ENCODE measurements at places on chromosomes 4 and X.

DNA sequence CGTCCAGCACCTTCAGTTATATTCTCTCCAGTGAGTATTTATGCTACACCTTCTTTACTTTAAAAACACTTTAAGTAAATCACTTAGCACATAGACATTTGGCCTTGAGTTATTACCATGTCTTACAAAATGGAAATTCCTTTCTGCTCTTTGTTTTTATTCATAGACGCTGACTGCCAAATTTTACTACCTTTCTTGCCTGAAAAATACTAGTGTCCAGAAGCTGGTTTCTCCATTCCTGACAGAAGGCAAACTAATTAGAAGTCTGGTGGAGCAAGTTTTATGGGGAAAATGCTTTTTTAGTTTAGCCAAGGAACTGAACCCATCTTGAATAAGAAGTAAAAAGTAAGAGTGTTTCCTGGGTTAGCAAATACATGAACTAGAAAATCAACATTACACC lies 65.5 kb downstream of the SPATA18 start:
- no peak for DNase-seq

DNA sequence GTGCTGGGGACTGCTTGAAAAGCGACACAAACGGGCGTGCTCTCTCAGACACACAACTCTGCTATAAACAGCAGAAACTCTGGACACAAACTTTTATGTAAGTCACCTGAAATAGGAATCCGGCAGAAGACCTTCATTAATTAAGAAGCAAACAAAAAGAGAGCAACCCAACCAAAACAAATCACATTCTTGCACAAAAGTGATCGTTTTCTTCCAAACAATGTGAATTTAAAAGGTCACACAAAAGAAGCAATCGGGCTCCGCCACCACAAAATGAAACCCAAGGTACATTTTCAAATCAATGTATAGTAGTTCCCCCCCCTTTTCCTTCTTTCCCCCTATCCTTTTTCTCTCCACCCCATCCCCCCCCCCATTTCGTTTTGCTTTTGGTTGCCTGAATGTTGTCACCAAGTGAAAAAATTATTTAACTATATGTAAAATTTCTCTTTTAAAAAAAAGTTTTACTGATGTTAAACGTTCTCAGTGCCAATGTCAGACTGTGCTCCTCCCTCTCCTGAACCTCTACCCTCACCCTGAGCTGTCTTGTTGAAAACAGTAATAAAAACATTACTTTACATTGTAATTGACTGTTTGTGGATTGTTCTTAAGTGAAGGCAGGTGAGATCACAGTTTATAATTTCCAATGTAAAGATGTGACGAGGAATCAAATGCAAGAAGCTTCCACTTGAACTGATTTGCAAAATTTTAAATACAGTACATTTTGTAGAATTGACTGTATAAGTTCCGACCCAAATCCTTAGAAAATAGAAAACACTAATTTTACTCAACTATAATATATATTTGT lies 2.4 kb downstream of the MAB21L2 start:
- DNase-seq = no peak

DNA sequence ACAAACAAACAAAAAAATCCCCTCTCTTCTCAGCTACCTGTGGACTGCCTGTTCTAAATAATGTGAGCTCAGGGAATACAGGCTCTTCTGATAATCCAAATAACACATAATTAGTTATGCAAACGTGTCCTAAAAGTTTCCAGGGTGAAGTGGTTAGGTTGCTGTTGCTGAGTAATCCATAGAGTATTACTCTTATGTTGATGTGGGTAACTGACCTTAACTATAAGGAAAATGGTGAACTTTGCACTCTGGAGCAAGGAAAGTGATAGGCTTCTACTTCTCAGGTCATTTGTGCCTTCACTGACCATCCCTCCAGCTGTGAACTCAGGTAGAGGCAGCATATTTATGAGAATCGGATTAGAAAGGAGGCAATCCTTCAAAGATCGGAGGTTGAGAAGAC lies 19.9 kb downstream of the MSN start:
- DNase-seq = no peak

DNA sequence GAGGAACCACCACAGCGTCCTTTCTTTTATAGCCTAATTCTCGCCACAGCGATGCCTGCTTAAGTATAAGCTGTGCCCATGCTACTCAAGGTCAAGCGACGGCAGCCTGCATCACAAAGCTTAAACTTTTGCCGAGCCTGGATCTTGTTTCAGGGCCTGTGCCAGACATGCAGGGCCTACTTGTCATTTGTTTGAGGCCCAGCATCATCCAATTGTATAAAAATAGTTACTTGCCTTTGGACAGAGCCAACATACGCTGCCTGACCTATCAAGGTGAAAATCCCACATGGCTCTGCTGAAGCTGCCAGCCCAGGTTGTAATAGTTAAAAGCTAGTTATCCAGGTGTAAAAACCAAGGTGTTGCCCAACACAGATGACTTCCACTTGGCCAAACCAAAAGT lies 107.1 kb downstream of the TMEM131L start:
- DNase-seq = no peak

DNA sequence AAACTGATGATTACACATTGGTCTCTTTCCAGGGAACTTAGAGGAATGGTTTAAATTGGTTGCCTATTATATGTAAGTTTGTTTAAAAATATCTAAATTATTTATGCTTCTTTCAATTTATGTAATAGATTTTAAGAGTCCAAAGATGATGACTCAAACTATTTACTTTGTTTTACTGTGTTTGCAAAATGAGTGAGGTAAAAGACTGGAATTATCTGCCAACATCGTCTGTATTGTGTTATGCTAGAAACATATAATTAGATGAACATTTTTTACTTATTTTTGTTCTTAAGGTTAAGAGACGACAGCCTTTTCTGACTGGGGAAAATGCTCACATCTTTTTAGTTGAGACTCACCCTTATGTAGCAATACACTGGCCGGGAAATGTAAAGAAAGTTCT lies 51.1 kb upstream of the SYTL5 start:
- DNase-seq = no peak

DNA sequence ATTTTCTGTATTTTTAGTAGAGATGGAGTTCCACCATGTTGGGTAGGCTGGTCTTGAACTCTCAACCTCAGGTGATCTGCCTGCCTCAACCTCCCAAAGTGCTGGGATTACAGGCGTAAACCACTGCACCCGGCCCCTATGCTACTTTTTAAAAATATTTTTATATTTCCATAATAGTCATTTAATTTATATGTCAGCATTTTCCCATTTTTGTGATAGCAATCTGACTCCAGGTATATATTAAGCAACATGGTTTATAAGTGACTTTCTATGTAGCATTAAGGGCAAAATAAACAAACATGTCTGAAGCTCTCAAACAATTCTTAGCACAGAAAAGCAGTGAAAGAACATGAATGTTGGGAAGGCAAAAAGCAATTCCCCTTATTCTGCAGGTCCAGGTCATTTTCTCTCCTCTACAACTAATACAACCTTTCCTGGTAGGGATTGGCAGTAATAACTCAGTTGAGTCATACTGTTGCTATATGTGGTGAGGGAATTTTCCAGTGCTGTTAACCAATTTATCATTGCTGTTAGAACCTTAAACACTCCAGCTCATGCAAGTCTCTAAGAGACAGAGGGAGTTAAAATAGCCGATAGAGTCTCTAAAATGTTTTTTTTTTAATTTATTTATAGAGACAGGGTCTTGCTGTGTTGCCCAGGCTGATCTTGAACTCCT lies 24.0 kb downstream of the SMIM14 start:
- DNase-seq = no peak

- no peak for DNase-seq
These were observed 394.0 kb upstream of the TEX13C start for GRCh38 chrX:124925681-124926080.

DNA sequence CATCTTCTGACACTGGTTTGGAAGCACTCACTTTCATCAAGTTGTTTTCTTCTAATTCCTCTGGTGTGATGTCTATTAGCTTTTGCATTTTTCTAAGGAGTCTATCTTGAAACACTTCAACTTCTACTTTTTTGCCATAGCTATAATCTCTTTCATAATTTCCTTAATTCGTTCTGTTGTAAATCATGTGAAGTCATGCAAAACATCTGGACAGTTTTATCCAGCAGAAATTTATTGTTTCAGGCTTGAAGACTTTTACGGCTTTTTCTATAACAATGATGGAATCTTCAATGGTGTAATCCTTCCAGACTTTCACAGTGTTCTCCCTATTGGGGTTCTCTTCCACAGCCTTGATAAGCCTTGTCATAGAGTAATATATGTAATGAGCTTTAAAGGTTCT lies 74.9 kb upstream of the PABPC4L start:
- DNase-seq = no peak

GRCh38 chr4:70946939-70947338 lies 44.8 kb downstream of the MOB1B start:
- DNase-seq = no peak

GRCh38 chr4:78031417-78031950 lies 25.6 kb upstream of the FRAS1 start:
- DNase-seq = no peak

- no peak for DNase-seq
These were observed 307.5 kb upstream of the SLIT2 start for GRCh38 chr4:19944251-19944650.

- no peak for DNase-seq
These were observed 8.4 kb upstream of the C4orf54 start for GRCh38 chr4:99665983-99666382.

- DNase-seq = no peak
These were observed 66.1 kb upstream of the IL15 start for GRCh38 chr4:141570290-141570689.

GRCh38 chrX:45140812-45141211 lies 59.9 kb downstream of the DIPK2B start:
- DNase-seq = no peak

DNA sequence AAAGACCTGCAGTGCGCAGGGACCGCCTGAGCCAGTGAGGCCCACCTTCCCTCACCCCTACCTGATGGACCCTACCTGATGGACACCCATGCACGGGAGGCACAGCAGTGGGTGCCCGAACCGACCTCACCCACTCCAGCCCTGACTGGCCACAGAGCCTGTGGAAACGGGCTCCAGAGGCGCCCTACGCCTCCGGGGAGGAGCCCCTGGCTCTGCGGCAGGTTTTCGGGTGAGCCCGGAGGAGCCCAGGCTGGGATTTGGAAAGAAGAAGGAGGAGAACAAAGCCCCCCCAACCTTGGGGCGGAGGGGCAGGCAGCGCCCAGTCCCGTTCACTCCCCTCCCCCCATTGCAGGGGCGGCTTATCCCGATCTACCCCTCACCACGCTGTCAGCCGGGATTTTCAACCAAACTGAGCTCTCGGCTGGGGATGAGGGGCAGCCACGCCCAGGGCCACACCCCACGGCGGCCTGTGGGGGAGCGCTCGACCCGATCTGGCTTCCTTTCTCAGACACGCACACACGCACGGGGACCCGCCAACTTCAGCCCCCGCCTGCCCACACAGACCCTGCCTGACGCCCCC lies 675 bp downstream of the L1CAM start:
- no peak for DNase-seq

DNA sequence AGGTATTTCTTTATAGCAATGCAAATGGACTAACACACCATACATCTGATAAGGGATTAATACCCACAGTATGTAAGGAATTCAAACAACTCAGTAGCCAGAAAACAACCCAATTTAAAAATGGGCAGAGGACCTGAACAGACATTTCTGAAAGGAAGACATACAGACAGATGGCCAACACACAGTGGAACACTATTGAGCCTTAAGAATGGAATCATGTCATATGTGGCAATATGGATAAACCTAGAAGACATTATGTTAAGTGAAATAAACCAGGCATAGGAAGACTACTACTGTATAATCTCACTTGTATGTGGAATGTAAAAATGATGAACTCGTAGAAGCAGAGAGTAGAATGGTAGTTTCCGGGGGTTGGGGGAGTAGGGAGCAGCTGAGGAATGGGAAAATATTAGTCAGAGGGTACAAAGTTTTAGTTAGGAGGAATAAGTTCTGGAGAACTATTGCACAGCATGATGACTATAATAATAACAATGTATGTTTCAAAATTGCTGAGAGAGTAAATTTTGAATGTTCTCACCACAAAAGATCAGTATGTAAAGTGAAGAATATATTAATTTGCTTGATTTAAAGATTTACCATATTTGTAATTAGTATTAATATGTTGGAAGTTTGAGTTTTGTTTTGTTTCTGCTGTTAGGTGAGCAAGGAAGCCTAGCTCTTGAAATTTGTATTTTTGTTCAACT lies 25.2 kb downstream of the WDR44 start:
- no peak for DNase-seq

DNA sequence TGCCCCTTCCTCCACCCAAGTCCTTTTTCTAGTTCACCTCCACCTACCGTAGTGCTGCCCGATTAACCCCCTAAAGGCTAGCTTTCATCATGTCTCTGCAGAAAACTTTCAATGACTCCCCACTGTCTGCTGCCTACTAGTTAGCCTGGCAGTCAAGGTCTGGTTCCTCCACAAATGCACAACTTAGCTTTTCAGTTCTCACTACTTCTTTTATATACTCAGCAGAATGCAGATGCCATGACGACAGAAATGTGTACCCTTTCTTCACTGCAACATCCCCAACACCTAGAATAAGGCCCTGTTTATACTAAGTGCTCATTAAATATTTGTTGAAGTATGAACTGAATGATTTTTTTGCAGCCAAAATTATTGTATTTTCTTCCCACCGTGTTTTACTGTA lies 30.9 kb upstream of the RASGEF1B start:
- no peak for DNase-seq

DNA sequence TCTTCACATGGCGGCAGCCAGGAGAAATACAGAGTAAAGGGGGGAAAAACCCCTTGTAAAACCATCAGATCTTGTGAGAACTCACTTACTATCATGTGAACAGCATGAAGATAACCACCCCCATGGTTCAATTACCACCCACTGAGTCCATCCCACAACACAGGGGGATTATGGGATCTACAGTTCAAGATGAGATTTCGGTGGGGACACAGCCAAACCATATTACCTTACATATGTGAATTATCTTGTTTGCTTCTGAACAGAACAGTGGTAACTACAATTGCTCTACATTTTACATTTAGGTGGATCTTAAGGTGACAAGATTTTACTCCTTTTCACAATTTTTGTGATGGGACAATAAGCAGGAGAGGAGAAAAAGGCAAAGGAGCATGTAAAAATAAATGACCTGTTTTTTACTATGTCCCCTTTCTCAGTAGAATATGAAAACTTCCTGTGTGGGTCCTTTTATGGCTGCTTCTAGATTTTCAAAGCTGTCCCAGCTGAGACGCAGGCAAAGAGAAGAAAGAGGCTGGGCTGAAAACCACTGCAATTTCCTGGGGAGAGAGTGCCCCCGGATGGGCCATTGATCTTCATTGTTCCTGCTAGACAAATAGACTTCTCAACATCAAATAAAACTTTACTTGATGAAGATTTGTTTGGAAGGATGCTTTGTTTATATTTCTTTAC lies 45.9 kb upstream of the PGM2 start:
- peak; percentile 2 for DNase-seq

DNA sequence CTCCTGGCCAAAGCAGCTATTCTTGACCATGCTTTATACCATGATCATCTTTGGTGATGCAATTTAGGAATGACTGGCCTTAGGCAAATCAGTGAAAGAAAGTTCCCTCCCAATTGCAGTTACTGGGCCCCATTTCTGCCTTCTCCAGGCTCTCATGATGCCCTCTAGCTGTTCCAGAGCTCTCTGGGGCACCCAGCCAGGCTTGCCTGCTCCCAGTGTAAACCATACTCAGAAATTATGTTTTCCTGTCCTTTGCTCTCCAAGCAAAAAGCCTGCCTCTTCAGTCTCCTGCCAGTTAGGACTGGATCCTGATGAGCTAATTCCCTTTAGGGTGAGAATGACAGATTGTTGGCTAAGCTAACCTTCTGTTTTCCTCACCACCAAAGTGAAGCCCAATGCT lies 85.3 kb upstream of the RBPJ start:
- DNase-seq = no peak
